ENCODE measurements at places on chromosomes 1 and 21. TPM values are rescaled to one million over a fixed set of nuclear protein-coding genes. Genes with fewer than 3 reads are reported as not detected.

- no peak for DNase-seq
These were observed 48.4 kb upstream of the EDARADD start for GRCh38 chr1:236345728-236346127.

INAVA gene
- 1.5 TPM for polyA plus RNA-seq

MIXL1 gene
- polyA plus RNA-seq = 0.66 TPM

NCAM2 gene
- 26.9 TPM for polyA plus RNA-seq

DNA sequence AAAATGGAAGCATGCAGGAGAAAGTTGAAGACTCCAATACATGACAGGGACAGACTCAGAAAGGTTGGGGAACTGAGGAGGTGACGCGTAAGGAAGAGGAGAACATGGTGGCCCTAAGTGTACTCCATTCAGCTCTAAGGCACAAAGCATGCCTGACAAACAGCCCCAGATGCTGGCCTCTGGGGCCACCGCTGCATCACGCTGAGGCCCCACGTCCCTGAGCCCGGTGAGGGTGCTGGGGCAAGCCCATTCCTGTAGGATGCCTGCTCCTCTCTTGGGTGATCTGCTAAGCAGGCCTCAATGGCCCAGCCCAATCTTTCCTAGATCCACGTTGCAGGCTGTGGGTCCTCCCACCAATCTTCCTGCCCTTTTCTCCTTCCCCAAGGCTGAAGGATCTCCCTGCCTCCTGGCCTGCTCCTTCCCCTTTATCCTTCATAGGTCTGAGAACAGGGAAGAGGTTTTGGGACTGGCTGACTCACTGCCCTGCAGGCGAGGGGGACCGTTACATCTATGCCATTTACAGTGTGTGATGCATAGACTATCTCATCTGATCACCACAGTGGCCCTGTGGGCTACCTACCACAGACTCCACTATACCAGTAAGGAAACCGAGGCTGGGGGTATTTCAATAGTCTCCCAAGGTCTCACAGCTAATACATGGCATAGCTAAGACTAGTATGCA, 16.8 kb upstream of the NID1 start:
- DNase-seq = no peak
